Activated CD4-positive, alpha-beta memory T cell treated with anti-CD3 and anti-CD28 coated beads for 36 hours (primary cell): ENCODE measurements at places on chromosomes 4 and X.
A peak's percentile ranks its signal among the peaks of the same experiment; 100 is the strongest.

- DNase-seq: no peak
Observed at GRCh38 chr4:107922486-107923473, 8.6 kb upstream of the CYP2U1 start.

- no peak for DNase-seq
Observed at GRCh38 chrX:65695849-65696449, 28.5 kb downstream of the MSN start.

DNA sequence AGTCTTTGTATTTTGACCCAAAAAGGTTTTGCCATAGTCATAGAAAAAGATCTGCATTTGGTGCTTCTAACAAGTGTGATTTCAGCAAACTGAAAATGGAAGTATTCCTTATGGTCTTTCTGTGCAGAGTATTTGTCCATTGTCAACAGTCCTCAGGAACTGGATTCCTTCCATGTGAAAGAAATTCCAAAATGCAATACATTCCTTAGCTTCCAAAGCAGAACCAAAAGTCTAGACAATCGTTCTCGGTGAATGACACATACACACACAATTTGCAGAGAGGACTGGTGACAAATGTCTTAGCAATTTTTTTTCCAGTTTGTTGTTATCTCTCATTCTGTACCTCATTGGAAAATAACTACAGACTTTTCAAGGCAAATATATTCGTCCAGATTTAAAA is 562.2 kb upstream of the SLIT2 start:
- no peak for DNase-seq

GRCh38 chr4:80074651-80075050 is 1.6 kb upstream of the ANTXR2 start:
- no peak for DNase-seq

DNA sequence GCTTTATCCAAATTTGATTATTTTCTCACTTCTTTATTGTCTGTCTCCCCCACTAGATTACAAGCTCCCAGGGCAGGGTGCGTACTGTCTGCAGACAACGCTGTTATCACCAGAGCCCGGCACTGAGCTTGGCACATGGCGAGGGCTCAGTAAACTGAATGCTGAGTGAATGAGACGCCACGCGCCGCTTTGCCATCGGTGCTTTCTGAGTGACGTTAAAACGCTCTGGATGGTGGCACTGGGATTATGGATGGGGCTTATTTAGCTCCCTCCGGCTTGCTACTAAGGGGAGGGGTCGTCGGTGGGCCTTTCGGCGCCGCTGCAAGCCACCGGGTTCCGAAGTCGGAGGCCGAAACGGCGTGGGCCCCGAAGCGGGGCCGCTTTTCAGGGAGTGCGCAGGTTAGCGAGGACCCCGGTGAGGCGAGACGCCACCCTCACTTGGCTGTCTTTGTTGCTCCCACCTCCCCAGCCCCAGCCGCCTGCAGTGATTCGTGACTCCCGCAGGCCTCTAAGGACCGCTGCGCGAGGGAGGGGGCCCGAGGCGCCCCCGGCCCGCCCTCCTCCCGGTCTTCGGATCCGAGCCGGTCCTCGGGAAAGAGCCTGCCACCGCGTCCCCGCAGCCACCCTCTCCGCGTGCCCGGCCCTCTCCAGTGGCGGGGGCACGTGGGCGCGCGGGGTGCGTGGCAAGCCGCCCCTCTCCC is 569 bp upstream of the FHL1 start:
- peak; percentile 33 for DNase-seq
